ENCODE measurements at places on chromosomes 2 and 18. TPM values are rescaled to one million over a fixed set of nuclear protein-coding genes. Genes with fewer than 3 reads are reported as not detected.
A peak's percentile ranks its signal among the peaks of the same experiment; 100 is the strongest.

DNA sequence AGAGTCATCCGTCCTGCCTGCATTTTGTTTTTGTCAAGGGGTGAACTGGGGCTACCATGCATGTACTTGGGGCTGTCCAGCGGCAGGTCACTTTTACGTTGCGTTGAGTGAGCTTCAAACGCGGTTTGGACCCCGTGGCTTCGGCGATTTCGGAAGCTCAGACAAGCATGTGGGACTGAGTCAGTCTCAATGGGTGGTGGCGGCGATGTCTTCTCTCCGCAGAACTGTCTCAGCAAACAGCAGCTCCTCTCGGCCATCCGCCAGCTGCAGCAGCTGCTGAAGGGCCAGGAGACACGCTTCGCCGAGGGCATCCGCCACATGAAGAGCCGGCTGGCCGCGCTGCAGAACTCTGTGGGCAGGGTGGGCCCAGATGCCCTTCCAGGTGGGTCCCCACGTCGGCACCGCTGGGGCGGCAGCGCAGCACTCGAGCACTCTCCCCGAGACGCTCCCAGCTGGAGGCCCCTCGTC is 21.3 kb downstream of the FBLN7 start:
- peaks cover 4% of the 10 kb centered on the region for H3K4me1 ChIP-seq
- peak; percentile 69 for DNase-seq
- H3K36me3 ChIP-seq: no peaks in the 10 kb centered on the region
- H3K4me3 ChIP-seq: peak overlapping the region; percentile 28
- peak overlapping the region; percentile 31 for H3K27ac ChIP-seq

GRCh38 chr2:235676536-235676799 is 182.6 kb downstream of the AGAP1 start:
- no peak overlapping the region for H3K4me3 ChIP-seq
- peaks cover 5% of the 10 kb centered on the region for H3K4me1 ChIP-seq
- H3K27ac ChIP-seq: no peak overlapping the region
- no peaks in the 10 kb centered on the region for H3K27me3 ChIP-seq
- no peak for DNase-seq

- H3K4me3 ChIP-seq: no peak overlapping the region
- H3K36me3 ChIP-seq: no peaks in the 10 kb centered on the region
- H3K27ac ChIP-seq: no peak overlapping the region
- H3K27me3 ChIP-seq: no peaks in the 10 kb centered on the region
- H3K4me1 ChIP-seq: no peaks in the 10 kb centered on the region
These were observed 482.6 kb downstream of the PIK3C3 start for GRCh38 chr18:42437646-42438045.

NETO1 gene
- not detected for total RNA-seq

MATN3 gene
- 0.40 TPM for total RNA-seq

- H3K4me1 ChIP-seq: no peaks in the 10 kb centered on the region
- H3K27me3 ChIP-seq: no peaks in the 10 kb centered on the region
- no peaks in the 10 kb centered on the region for H3K36me3 ChIP-seq
- H3K4me3 ChIP-seq: no peak overlapping the region
- DNase-seq: no peak
- no peak overlapping the region for H3K27ac ChIP-seq
These were observed 247.3 kb downstream of the PTGR3 start for GRCh38 chr18:74961596-74961995.

AOX1 gene
- 0.57 TPM for total RNA-seq
